ENCODE measurements at places on chromosomes 6 and 20.

DNA sequence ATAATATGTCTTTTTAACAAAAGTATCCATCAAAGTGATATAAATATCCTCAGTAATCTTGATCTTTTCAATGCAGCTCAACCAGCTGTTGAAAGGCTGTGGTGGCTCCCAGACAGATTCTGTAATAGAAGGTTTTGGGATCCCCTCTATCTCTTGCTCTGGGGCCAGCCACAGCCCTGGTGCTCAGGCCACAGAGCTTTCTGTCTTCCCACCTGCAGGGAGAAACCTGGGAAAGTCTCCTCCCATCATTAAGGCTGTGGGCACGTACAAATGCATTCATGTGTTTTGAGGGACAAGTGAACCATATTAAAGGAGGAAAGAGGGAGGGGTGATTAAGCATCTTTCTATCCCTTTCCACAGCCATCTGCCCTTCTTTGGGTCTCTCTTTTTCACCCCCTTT lies 183.1 kb downstream of the PRDM13 start:
- no peak for DNase-seq

DNA sequence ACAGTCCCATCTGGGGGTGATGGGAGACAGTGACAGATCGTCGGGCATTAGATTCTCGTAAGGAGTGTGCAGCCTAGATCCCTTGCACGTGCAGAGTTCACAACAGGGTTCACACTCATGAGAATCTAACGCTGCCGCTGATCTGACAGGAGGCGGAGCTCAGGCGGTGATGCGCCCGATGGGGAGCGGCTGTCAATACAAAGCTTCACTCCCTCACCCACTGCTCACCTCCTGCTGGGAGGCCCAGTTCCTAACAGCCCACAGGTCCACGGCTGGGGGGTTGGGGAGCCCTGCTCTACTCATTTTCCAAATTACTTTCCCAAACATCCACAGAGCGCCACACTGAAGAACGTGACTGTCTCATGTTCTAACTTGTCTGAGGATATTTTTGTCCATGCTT lies 25.3 kb downstream of the CTCFL start:
- no peak for DNase-seq

DNA sequence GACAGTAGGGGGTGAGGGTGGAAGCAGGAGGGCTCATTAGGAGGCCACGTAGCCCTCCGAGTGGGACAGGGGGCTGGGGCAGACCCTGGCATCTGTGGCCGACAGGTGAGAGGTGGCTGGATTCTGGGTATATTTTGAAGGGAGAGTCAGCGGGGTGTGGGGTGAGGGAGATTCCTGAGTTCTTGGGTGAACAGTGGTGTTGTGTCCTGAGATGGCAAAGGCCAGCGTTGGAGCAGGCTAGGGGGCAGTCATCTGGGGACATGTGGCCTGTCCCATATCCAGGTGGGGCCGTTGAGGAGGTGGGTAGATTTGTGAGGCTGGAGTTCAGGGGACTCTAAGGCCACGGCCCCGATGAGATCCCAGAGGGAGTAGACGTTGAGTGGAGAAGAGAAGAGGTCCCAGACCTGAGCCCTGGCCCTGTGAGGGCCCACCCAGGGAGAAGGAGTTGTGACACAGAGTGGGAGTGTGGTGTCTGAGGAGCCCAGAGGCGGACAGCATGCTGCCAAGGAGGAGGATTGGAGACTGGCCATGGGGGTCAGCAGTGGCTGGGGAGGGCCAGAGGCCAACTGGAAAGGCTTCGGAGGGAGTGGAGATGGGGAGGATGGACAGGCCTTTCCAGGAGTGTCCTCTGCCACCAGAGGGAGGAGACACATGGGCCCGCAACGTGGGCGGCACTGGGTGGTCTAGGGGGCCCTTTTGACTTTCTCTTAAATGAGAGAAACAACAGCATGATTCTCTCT lies 19.6 kb downstream of the PACSIN1 start:
- DNase-seq, result no peak

GRCh38 chr6:82144007-82144851 lies 103.3 kb downstream of the IBTK start:
- DNase-seq, result peak; percentile 5

- no peak for DNase-seq
Measured at GRCh38 chr6:115691433-115691832, 369.3 kb downstream of the FRK start.

- DNase-seq, result no peak
Measured at GRCh38 chr6:56349194-56349593, 101.8 kb upstream of the COL21A1 start.

DNA sequence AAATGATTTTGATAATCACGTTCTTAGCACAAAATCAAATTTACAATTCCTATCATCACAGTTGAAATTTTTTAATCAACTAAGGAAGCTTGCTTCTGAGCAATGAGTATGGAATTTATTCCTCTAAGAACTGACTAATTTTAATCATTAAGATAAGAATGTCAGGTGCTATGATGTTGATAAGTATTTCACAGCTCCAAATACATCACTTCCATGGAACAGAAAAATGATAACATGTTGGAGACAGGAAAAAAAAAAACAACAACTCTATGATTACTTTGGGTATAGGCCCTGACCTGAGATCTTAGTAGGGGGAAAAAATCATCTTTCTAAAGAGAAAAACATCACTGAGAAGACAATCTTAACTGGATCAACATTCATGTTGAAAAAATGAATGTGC lies 89.4 kb upstream of the BMP2 start:
- no peak for DNase-seq

- no peak for DNase-seq
Measured at GRCh38 chr6:158501360-158502262, 58.3 kb upstream of the TMEM181 start.

- DNase-seq, result no peak
Measured at GRCh38 chr6:129641344-129641743, 68.6 kb downstream of the ARHGAP18 start.

DNA sequence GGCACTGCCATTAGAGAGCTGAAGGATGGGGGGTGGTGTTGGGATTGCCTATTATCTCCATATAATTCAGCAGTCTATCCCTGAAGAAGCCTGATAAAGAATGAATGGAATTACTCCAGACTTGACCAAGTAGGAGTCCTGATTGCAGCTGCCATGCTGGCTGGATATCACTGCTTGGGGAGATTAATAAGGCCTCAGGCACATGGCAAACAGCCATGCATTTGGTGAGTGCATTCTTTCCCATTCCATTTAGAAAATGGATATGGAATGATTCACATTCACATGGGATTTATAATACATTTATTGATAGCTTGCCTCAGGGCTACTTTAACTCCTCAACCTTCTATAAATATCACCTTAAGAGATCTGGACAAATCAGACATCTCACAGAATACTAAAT lies 49.6 kb upstream of the HLA-A start:
- DNase-seq, result no peak

- no peak for DNase-seq
Measured at GRCh38 chr6:39836606-39837005, 44.4 kb downstream of the DAAM2 start.

- no peak for DNase-seq
Measured at GRCh38 chr6:137323860-137324259, 104.7 kb upstream of the IFNGR1 start.

Measured in ELF-1 (cell line).